Astrocyte of the spinal cord (primary cell): ENCODE measurements at places on chromosomes 2 and 18.

GRCh38 chr2:170525566-170525900 is 189.6 kb upstream of the SP5 start:
- peak; percentile 98 for DNase-seq

GRCh38 chr2:74571058-74571457 is 16.5 kb downstream of the DOK1 start:
- no peak for DNase-seq

DNA sequence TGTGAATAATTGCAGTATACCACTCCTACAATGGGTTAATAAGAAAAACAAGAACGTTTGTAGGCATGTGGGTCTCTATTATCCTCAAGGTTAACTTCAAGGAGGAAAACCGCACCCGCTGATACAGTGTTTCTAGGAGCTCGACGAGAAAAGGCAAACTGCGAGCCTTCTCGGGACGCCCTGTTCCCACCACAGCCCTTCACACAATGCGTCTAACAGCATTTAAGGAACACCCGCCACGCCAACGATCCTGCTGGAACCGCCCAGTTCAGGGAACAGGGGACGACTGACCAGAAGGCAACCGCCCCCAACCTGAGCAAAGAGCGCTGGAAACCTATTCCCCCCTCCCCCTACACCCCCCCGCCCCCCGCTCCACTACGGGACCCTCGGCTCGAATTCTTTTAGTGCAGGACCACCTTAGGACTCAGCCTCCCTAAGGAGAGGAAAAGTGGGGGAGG is 710 bp upstream of the TMSB10 start:
- DNase-seq: peak; percentile 80

DNA sequence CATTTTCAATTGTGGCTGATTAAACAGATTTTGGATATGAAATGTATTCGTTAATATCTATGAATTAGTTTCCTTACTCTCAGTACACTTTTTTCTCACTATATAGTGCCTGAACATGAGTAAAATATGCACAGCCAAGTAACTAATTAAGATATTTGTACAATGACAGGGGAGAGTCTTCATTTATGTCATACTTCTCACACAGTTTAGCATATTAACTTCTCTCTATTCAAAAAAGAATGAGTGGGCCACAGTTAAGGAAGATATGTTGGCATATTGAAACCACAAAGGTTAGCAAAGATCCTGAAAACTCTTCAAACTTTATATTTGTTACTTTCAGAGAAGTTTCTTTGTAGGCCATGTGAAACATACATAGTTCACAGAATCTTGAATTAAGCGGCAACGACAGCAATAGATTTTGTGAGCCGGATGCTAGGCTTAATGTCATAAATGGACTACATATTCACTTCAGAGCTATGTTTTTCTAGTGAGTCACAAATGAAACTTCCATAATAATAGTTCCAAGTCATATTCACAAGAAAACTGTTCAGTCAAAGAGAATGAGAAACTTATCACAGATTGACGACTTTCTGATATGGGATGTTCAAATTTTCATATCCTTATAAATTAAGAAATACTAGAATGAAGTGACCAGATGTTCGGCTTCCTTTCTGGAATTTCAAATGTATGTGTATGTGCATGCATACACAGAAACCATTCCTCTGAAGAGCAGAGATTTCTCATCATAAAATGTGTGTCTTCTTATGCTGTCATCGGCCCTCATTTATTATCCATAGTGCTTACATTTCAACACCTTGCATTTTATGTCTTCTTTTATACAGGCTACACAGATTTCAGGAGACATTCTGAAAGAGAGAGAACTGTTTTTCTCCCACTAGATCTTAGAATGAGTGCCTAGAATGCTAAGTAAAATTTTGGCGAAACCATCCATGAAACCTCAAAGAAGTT is 584.0 kb downstream of the SATB2 start:
- peak; percentile 75 for DNase-seq

DNA sequence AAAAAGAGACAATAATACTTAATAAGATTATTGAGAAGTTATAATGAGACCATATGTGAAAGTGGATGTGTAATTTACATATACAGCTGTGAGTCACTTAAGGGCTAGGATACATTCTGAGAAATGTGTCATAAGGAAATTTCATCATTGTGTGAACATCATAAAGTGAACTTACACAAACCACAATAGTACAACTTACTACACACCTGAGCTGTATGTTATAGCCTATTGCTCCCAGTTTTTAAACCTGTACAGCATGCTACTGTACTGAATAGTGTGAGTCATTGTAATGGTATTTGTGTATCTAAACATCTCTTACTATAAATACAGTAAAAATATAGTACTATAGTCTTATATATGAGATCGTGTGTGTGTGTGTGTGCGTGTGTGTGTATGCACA is 1420.3 kb upstream of the PIK3C3 start:
- DNase-seq: peak; percentile 16

GRCh38 chr2:68031542-68032160 is 31.2 kb downstream of the C1D start:
- peak; percentile 72 for DNase-seq

- no peak for DNase-seq
Observed at GRCh38 chr2:231684314-231685223, 23.8 kb upstream of the PTMA start.

GRCh38 chr18:47944972-47945852 is 14.8 kb upstream of the SMAD2 start:
- DNase-seq: peak; percentile 51

DNA sequence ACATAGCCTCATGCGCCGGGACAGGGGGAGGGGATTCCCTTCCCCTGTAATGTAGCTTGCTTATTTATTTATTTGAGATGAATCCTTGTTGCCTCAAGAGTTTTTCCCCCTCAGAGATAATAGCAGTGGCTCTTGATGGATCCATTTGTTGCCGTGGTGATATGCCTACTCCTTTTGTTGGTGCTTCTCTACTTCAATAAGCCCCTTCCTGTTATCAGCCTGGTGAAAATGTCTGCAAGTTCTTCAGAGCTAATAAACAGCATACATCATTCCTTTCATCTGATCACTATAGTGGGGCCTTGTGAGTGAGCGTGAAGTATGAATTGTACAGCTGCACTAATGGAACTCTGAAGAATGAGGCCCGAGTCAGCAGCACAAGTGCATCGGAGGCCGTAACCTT is 19.4 kb downstream of the FZD5 start:
- DNase-seq: no peak

GRCh38 chr18:22170421-22171257 is 1.2 kb downstream of the GATA6 start:
- peak; percentile 77 for DNase-seq

DNA sequence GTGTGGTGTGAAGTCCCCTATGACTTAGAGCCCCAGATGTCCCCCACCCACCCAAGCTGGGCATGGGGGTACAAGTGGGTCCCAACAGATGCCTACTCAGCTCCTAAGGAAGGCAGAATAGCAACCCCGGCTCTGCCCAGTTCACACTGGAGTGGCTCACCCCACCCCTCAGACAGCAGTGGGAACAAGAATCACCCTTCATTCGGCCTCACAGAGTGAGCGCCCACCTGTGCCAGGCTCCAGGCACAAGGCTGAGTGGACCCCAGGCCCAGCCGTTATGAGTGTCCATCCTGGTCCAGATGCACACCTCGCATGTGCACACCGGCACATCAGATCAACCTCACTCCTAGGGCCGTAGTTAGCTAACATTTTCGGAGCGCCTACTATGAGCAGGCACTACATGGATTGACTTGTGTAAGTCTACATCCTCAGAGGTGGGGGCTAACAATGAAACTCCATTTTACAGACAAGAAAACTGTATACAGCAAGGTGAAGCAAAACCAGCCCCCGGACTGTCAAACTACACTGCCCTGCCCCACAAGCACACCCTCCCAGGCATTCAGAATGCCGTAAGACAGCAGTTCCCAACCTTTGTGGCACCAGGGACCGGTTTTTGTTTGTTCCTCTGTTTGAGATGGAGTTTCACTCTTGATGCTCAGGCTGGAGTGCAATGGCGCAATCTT is 2.8 kb upstream of the ASTL start:
- no peak for DNase-seq

- peak; percentile 43 for DNase-seq
Observed at GRCh38 chr2:239316562-239317465, 84.0 kb downstream of the HDAC4 start.

- no peak for DNase-seq
Observed at GRCh38 chr2:151423760-151424159, 14.1 kb downstream of the RIF1 start.

DNA sequence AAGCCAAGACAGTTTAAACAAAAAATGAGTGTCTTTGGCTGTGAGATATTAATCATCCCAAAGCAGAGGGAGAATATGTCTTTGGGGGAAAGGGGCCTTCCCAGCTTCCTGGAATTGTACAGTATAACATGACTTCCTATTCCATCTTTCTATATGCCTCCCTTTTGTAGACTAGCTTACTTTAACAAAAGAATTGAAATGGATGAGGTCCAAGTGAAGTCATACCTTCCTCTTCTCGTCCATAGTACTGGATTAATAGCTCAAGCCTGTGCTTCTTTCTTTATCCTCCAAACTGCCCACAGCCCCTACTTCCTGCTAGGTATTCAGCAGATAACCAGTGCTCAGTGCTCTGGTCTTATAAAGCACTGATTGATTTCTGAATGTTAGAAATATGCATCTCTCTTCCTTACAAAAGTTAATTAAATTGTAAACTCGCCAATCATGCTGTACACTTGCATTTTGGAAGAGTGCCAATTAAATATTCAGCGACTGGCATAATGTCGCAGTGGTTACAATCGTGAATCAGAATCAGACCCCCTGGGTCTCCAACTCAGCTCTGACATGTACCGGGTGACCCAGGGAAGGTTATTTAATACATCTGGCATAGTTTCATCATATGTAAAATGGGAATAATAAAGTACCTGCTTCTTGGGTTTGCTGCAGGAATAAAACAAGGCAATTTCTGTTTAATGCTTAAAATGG is 325.1 kb downstream of the RND3 start:
- DNase-seq: no peak
